Endothelial cell (in vitro differentiated cells): ENCODE measurements at places on chromosomes 11 and 22. TPM values are rescaled to one million over a fixed set of nuclear protein-coding genes. Genes with fewer than 3 reads are reported as not detected.
A peak's percentile ranks its signal among the peaks of the same experiment; 100 is the strongest.

DNA sequence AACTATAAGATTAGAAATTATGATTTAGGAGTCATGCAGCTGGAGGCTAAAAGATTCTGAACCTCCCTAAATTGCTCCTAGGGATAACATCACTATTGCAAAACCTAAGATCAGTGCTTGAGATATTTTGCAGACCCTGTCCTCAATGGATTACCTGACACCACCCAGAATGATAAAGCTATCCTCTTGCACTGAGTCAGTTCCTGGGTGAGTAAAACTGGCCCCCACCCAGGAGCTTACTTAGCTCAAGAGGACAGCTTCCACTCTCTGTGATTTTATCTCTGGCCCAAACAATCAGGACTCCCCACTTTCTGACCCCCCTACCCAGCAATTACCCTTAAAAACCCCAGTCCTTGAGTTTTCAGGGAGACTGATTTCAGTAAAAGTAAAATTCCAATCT, 2074.4 kb upstream of the RAG2 start:
- no peaks in the 10 kb centered on the region for H3K36me3 ChIP-seq
- H3K27me3 ChIP-seq, result no peaks in the 10 kb centered on the region
- peaks cover 3% of the 10 kb centered on the region for H3K4me1 ChIP-seq
- H3K27ac ChIP-seq, result no peak overlapping the region

- H3K4me3 ChIP-seq, result no peak overlapping the region
- H3K36me3 ChIP-seq, result no peaks in the 10 kb centered on the region
- H3K27ac ChIP-seq, result no peak overlapping the region
- peaks cover 1% of the 10 kb centered on the region for H3K27me3 ChIP-seq
- no peak for DNase-seq
Measured at GRCh38 chr11:106311531-106312230, 234.2 kb downstream of the AASDHPPT start.

- no peaks in the 10 kb centered on the region for H3K36me3 ChIP-seq
- H3K27ac ChIP-seq, result no peak overlapping the region
- H3K27me3 ChIP-seq, result peaks cover 1% of the 10 kb centered on the region
- no peak overlapping the region for H3K4me3 ChIP-seq
- DNase-seq, result no peak
Measured at GRCh38 chr11:14927146-14927545, 35.1 kb upstream of the CYP2R1 start.

DNA sequence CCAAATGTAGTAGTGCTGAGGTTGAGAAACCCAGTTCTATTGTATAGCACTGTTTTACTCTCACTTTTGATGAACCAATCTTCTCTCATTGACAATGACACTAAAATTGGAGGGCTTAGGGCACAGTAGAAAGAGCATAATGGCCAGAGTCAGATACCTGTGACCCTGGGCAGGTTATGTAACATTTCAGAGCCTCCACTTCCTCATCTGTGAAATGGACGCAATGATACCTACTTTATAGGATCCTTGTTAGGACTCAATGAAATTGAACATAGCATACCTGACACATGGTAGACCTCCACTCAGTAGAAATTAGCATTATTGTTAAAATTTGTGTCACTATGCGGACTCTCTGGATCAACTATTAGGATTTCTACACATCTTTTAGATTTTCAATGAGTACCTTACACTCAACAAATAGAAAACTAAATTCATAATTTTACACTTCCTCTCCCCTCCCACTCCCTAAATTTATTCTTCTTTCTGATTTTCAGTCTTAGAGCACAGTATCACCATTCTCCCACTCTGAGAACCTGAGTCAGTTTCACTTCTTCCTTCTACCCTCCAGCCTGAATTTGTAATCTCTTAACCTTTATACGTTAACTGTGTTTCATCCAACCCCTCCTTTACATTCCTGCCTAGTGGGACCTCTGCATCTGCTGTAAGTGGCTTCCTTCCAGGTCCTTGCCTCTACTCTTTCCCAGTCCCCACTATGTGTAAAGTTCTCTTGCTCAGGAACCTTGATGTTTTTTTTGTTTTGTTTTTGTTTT, 78.3 kb downstream of the MICAL2 start:
- peaks cover 2% of the 10 kb centered on the region for H3K27me3 ChIP-seq
- H3K27ac ChIP-seq, result no peak overlapping the region

DNA sequence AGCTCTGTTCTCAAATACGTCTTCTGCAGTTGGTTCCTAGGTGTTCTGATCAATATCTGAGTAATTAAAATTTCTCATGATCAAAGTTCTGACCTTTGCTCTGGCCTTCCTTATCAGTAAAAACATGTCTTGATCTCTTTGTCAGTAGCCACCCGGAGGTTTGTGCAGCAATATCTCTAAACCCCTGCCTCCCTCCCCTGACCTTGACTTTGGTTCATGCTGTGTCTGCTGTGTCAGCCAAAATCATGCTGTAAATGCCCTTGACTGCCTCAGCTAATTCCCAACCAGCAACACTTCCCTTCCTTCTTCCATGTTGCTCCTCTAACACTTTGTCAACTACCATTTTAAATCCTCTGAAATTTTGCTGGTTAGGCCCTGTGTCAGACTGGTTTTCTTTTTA, 424.7 kb downstream of the FAM181B start:
- no peaks in the 10 kb centered on the region for H3K27me3 ChIP-seq
- no peaks in the 10 kb centered on the region for H3K36me3 ChIP-seq
- H3K27ac ChIP-seq, result no peak overlapping the region
- no peak for DNase-seq

GRCh38 chr11:72591785-72592502, 82.3 kb downstream of the PDE2A start:
- peaks cover 26% of the 10 kb centered on the region for H3K27me3 ChIP-seq
- DNase-seq, result no peak
- no peak overlapping the region for H3K27ac ChIP-seq
- peaks cover 11% of the 10 kb centered on the region for H3K4me1 ChIP-seq
- H3K36me3 ChIP-seq, result peaks cover 25% of the 10 kb centered on the region
- no peak overlapping the region for H3K4me3 ChIP-seq

GRCh38 chr11:1486054-1486825, at the start of gene MOB2:
Gene MOB2, minus strand, starts transcription at chr11:1486779. Its CDS starts 223 bp downstream, at chr11:1486556.
- peaks cover 9% of the 10 kb centered on the region for H3K4me1 ChIP-seq
- H3K4me3 ChIP-seq, result no peak within 1 kb of the TSS
- DNase-seq, result no peak

- no peak for DNase-seq
- H3K4me1 ChIP-seq, result no peaks in the 10 kb centered on the region
- no peak overlapping the region for H3K4me3 ChIP-seq
Measured at GRCh38 chr22:43118953-43119458, 8.5 kb downstream of the BIK start.

GRCh38 chr11:128405714-128406662, 181.4 kb downstream of the ETS1 start:
- no peak overlapping the region for H3K27ac ChIP-seq
- H3K4me3 ChIP-seq, result no peak overlapping the region
- DNase-seq, result no peak
- H3K27me3 ChIP-seq, result peaks cover 1% of the 10 kb centered on the region
- H3K36me3 ChIP-seq, result no peaks in the 10 kb centered on the region

DNA sequence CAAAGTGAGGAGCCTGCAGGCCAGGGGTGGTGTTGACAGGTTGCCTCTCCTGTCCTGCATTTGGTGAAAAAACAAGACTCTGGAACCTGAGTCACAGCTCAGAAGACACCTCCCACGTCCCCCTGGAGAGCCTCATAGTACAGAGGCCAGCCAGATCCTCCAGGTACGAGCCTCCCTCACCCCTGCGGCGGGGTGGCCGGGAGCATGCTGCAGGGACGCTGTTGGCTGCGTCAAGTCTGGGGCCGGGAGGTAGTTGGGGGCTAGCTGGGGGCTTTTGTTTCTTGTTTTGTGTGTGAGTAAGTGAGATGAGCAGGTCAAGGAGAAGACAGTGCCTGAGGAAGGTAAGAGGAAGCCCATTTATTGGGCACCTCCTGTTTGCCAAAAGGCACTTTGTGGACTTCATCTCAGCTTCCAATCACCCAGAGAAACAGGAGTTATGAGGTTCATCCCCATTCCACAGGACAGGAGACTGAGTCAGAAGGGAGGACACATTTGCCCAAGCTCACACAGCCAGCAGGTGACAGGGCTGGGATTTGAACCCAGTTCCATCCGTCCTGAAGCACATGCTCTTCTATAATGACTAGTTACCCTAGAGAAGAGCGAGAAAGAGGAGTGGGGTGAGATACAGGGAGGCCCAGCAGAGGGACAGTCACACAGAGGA, 18.3 kb upstream of the WNT11 start:
- H3K4me1 ChIP-seq, result no peaks in the 10 kb centered on the region
- H3K36me3 ChIP-seq, result no peaks in the 10 kb centered on the region
- H3K27me3 ChIP-seq, result peaks cover 2% of the 10 kb centered on the region
- H3K4me3 ChIP-seq, result no peak overlapping the region
- no peak for DNase-seq

- DNase-seq, result peak; percentile 75
- H3K4me3 ChIP-seq, result no peak overlapping the region
- peaks cover under 1% of the 10 kb centered on the region for H3K27me3 ChIP-seq
- no peak overlapping the region for H3K27ac ChIP-seq
Measured at GRCh38 chr11:32374261-32374711, 61.1 kb downstream of the WT1 start.

DNA sequence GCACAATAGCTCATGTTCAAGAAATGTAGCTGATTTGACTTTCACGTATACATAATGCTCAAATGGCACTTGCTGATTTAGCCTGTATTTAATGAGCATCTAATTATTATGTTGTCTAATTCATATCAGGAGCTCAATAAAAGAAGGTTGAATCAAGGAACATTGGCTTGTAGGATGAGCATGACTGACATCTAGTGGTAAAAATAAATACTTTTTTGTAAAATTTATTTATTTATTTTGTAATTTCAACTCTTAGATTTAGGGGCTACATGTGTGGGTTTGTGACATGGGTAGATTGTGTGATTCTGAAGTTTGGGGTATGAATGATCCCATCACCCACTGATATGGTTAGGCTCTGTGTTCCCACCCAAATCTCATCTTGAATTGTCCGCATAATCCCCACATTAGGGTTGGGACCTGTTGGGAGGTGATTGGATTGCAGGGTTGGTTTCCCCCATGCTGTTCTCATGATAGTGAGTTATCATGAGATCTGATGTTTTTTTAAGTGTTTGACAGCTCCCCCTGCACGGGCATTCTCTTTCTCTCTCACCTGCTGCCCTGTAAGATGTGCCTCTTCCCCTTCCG, 1.7 kb upstream of the OR52E5 start:
- no peak for DNase-seq
- H3K27me3 ChIP-seq, result no peaks in the 10 kb centered on the region
- H3K4me3 ChIP-seq, result no peak overlapping the region
- H3K4me1 ChIP-seq, result peaks cover 5% of the 10 kb centered on the region
- H3K36me3 ChIP-seq, result no peaks in the 10 kb centered on the region

DNA sequence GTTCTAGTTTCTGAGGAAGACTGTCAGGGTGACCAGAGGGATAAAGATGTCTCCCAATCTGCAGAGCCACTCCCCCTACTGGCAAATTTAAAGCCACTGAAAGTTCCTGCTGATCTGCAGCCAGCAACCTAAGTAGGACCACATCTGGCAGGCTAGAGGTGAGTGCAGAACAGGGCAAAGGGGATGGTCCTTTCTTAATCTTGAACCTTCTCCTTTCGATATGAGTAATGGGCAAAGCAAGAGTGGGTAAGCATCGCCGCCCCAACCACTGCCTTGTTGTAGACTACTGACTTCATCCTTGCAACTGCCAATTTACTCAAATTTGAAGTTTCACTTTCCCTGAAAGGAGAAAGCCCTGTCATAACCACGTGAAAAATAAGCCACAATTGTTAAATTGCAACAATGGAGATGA, 30.7 kb downstream of the SCUBE2 start:
- peaks cover 3% of the 10 kb centered on the region for H3K27me3 ChIP-seq
- H3K4me1 ChIP-seq, result peaks cover 9% of the 10 kb centered on the region
- no peak for DNase-seq
- H3K4me3 ChIP-seq, result no peak overlapping the region
- no peaks in the 10 kb centered on the region for H3K36me3 ChIP-seq
- H3K27ac ChIP-seq, result no peak overlapping the region

Gene FAM111B
- 3.4 TPM for total RNA-seq

Gene RFPL1
- not detected for total RNA-seq
